ENCODE measurements at places on chromosomes 13 and 19. TPM values are rescaled to one million over a fixed set of nuclear protein-coding genes. Genes with fewer than 3 reads are reported as not detected.
A peak's percentile ranks its signal among the peaks of the same experiment; 100 is the strongest.

DNA sequence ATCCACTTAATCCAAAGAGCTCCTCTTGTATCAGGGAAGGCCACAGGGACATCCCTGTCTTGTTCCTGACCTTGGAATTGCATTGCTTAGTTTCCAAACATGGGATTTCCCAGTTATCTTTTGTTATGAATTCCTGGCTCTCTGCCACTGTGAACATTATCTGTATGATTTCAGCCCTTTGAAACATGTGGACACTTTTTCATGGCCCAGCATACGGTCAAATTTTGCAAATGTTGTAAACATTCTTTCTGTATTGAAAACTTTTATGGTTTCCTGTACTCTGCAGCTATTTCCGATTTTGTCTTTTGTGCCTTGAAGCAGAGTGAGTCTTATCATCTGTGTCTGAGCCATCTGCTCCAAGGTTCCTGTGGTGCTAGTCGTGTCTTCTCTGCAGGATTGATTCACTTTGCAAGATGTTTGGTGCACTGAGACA is 4.5 kb upstream of the CFAP97D2 start:
- H3K4me3 ChIP-seq: no peak overlapping the region
- no peaks in the 10 kb centered on the region for H3K4me1 ChIP-seq
- DNase-seq: no peak
- no peak overlapping the region for H3K27ac ChIP-seq
- no peaks in the 10 kb centered on the region for H3K36me3 ChIP-seq

The SPRED3 gene
- total RNA-seq: 19.0 TPM

DNA sequence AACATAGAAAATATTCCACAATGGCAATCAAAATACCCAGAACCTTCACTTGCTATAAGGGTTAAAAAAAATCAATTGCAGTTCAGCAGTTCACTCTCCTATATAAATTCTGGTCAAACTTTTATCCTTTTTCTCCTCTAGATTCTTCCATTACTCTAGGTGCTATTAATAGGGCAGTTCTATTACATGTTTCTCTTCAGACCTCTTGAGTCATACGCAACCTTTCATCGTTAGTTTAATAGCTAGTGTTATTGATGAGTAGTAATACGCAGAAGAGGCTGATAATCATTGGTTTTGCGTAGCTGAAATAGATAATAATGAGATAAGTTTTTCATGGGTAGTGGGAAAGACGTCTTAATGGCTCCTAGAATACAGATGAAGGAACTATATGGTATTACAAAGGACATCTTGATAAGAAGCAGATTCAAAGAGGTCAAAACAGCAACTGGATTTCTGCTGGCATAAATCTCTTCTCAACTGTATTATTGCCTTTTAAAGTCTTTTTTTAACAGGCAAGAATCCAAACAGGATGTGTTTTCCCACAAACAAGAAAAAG is 118.3 kb upstream of the STARD13 start:
- no peak overlapping the region for H3K27ac ChIP-seq
- no peaks in the 10 kb centered on the region for H3K4me1 ChIP-seq
- DNase-seq: no peak
- no peaks in the 10 kb centered on the region for H3K36me3 ChIP-seq

DNA sequence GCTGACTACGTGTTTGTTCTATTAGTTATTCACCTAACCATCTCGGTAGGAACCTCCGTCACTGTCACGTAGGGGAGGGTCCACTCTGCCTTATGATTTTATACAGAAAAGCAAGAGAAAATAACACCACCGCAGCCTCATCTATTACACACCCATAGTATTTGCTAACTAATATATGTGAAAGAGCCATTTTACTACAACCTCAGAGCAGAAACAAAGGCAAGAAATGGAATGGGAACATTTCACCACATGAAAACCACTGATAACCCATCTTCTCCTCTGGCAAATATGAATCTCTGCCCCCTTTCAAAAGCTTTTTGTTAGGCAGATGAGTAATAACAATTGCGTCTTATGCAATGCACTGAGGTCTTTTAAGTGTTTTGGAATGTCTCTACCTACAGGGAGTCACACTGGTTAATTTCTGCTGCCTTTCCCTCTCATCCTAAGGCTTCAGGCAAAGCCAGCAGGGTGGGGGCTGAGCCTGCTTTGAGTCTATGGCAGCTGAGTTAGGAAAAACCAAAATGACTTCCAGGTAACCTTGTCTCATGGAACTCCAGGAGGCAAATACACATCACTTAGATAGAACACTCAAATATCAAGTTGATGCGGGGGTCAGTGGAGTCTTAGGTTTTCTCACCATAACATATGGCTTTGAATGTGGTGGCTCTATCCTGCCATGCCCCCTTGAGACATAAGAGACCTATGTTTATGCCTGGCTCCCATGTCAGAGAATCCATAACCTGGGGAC is 15.0 kb downstream of the TSHZ3 start:
- H3K27ac ChIP-seq: peak overlapping the region; percentile 27
- H3K4me1 ChIP-seq: peaks cover 31% of the 10 kb centered on the region
- no peaks in the 10 kb centered on the region for H3K27me3 ChIP-seq
- no peak overlapping the region for H3K4me3 ChIP-seq

GRCh38 chr13:87999788-88000187 is 328.6 kb downstream of the SLITRK5 start:
- peak overlapping the region; percentile 16 for H3K27ac ChIP-seq
- H3K4me1 ChIP-seq: peaks cover 17% of the 10 kb centered on the region
- H3K36me3 ChIP-seq: no peaks in the 10 kb centered on the region
- no peak for DNase-seq
- H3K27me3 ChIP-seq: no peaks in the 10 kb centered on the region

DNA sequence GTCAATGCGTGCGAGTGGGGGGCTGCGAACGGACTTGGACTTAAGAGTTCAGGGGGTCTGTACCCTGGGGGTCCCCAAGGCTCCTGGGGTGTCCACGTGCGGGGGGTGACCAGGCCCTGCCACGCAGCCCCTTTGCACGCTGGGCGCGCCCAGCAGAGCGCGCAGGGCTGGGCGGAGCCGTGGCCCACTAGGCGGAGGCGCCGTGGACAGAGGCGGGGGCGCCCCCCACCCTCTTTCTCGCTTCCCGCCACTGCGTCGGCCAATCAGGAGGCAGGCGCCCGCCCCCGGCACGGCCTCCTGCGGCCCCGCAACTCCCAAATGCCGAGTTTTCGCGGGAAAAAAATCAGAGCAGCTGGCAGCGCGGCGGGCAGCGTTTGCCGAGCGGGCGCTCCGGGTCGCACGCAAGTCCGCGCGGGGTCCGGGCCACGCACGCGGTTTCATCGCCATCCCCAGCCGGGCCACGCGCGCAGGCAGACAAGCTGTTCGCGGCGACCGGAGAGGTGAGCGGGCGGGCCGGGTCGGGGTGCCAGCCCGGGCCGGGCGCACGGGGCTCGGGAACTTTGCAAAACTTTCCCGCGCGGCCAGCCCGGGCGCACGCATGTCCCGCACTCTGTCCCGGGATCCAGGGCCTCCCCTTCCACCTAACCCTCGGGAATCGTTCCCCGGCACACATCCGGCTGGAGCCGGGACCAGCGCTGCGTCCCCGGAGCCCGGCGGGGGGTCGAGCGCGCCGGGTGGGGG is at the start of gene UHRF1:
Gene UHRF1 (plus strand): TSS at position 346 of the 741 bp plus-strand sequence. CDS start 1,385 bp downstream, outside the sequence.
- peak within 1 kb of the TSS; percentile 69 for H3K4me3 ChIP-seq
- H3K4me1 ChIP-seq: peaks cover 34% of the 10 kb centered on the region
- H3K27me3 ChIP-seq: peaks cover 2% of the 10 kb centered on the region
- peaks cover 4% of the 10 kb centered on the region for H3K36me3 ChIP-seq
- no peak for DNase-seq
- peak within 1 kb of the TSS; percentile 95 for H3K27ac ChIP-seq

GRCh38 chr13:92259523-92259922 is 861.1 kb downstream of the GPC5 start:
- H3K36me3 ChIP-seq: no peaks in the 10 kb centered on the region
- H3K4me3 ChIP-seq: no peak overlapping the region
- no peaks in the 10 kb centered on the region for H3K4me1 ChIP-seq
- H3K27ac ChIP-seq: no peak overlapping the region
- DNase-seq: no peak

The CDX2 gene
- not detected for total RNA-seq

The LMTK3 gene
- 6.2 TPM for total RNA-seq

- H3K4me1 ChIP-seq: no peaks in the 10 kb centered on the region
- no peak for DNase-seq
- no peak overlapping the region for H3K27ac ChIP-seq
- no peak overlapping the region for H3K4me3 ChIP-seq
- H3K27me3 ChIP-seq: no peaks in the 10 kb centered on the region
- peaks cover 18% of the 10 kb centered on the region for H3K36me3 ChIP-seq
Observed at GRCh38 chr19:51901860-51902259, 3.0 kb downstream of the ZNF649 start.
